ENCODE measurements at places on chromosomes 13 and 19.

- no peak for ATAC-seq
These were observed 42.7 kb upstream of the GAS6 start for GRCh38 chr13:113906571-113906970.

DNA sequence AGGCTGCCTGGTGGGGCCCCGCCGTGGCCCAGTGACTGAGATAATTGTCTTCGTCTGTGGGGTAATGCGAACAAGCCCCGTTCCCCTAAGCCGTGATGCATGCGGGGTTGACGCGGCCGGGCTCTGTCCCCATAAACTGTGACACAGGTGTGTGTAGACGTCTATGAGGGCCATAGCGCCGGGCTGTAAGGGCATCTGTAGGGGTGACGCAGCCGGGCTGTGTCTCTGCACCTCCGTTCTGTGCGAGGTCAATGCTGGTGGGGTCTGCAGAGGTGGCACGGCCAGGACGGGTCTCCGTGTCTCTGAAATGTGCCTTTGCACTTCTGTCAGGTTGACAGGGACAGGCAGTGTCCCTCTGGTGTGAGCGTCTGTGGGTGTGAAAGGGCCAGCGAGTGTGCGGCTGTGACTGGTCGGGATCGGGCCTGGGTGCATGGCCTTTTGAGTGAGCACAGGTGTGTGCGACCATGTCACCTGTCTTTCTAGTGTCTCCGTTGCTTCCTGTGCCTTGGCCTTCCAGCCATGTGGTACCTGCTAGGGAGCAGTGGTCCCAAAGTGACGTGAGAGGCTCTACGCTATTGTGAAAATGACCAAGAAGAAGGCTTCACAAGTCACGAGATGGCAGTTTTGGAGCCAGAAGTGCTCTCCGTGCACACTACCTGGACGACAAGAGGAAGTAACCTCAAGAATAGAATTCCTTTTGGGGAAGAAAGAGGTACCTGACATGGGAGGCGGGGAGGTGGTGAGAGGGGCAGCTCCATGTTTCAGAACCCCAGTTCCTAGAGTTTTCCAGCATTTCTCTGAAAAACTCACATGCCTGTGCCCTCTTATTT, 16.4 kb upstream of the ZNF331 start:
- ATAC-seq, result no peak

DNA sequence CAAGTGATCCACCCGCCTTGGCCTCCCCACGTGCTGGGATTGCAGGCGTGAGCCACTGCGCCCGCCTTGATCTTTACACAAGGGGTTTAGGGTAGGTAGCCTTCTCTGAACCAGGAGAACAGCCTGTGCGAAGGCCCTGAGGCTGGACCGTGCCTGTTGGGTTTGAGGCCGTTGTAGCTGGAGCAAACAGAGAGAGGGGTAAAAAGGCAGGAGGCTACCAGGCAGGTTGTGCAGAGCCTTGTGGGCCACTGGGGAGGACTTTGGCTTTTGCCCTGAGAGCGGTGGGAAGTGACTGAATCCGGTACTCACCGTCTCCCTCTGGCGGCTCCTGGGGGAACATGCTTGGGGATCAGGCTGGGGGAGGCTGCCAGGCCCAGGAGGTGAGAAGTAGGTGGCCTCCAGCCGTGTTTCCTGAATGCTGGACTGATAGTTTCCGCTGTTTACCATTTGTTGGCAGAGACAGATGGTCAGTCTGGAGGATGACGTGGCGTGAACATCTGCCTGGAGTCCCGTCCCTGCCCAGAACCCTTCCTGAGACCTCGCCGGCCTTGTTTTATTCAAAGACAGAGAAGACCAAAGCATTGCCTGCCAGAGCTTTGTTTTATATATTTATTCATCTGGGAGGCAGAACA, 24.6 kb downstream of the SPC24 start:
- ATAC-seq, result peak; percentile 84

- no peak for ATAC-seq
These were observed 74.2 kb upstream of the RFC3 start for GRCh38 chr13:33743438-33744368.

GRCh38 chr13:22018076-22018835, 347.4 kb downstream of the FGF9 start:
- ATAC-seq, result no peak

GRCh38 chr13:99227909-99228688, 27.4 kb downstream of the UBAC2 start:
- ATAC-seq, result no peak

DNA sequence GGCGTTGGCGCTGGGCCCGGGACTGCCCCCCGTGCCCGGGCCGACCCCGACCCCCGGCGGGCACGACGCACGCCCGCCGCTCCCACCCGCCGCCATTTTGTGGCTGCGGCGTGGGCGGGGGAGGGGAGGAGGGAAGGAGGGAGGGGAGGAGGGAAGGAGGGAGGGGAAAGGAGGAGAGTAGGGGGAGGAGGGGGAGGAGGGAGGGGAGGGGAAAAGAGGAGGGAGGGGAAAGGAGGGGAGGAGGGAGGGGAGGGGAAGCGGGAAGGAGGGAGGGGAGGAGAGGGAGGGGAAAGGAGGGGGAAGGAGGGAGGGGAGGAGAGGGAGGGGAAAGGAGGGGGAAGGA, at the start of gene BTBD2:
Gene BTBD2 (minus strand): TSS at position 107 of the 343 bp plus-strand sequence. CDS start 11 bp downstream, at position 96.
- ATAC-seq, result peak; percentile 22

DNA sequence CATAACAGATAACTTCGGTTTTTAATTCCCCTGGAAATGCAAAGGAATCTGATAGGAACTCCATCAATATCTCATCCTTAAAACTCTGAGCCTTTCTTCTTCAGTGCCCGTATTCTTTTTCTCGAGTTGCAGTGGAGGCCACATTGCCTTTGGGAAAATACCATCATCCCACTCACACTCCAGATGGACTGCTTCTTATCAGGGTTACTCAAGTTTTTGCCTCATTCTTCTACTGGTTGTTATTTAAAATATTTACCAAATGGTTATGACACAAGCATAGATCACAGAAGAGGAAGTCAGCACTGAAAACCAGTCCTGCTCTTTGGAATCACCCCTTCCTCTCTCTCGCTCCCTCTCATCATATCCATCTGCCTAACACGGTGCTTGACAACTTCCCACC, 1020.5 kb upstream of the SLC10A2 start:
- ATAC-seq, result no peak

GRCh38 chr13:86892330-86892729, 778.8 kb upstream of the SLITRK5 start:
- ATAC-seq, result no peak

DNA sequence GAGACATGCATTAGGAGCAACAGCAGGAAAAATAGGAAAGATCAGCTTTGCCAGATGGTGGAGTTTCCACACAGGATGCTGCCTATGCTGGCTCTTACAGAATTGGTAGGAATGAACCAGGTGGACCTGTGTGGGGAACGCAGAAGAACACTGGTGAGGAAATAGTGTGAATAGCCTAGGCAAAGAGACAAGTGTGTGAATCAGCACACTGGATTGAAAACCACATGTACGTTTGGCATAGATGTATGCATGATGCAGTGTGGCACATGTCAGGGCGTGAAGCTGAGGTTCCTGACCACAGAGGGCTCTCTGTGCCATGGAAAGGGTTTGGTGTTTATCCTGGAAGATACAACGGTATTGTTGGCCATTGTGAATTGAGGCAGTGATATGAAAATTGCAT, 156.5 kb upstream of the SLC10A2 start:
- ATAC-seq, result no peak

DNA sequence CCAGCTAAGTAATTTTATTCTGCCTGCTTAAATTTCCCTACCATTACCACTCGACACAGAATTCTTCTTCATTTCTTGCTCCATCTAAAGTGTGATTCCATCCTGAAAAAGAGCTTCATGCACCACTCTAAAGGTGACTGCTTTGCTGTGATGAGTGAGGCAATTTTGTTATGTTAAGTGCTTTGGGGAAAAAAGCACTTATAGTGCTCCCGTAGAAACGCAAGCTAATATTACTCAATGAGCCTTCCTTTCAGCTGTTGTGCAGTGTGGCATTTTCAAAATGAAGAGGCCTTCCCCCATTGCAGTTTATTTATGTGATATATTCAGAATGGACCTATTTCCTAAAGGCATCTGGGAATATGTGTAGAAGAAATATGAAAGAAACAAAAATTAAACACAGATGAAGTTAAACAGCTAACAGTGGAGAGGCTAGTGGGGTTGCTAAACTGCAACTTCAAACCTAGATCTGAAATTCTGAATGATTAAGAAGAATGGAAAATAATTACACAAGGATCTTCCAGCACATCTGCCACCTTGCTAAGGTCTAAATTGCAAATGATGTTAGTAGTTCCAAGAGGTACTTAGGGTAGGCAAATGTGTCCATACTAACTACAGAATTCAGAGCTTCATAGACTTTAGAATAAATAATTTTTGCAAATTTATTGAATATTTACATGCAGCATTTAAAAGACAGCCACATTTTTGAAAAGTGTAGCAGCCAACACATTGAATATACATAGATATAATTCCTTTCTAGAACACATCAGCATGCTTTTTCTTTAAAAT, 211.7 kb downstream of the DCT start:
- no peak for ATAC-seq

DNA sequence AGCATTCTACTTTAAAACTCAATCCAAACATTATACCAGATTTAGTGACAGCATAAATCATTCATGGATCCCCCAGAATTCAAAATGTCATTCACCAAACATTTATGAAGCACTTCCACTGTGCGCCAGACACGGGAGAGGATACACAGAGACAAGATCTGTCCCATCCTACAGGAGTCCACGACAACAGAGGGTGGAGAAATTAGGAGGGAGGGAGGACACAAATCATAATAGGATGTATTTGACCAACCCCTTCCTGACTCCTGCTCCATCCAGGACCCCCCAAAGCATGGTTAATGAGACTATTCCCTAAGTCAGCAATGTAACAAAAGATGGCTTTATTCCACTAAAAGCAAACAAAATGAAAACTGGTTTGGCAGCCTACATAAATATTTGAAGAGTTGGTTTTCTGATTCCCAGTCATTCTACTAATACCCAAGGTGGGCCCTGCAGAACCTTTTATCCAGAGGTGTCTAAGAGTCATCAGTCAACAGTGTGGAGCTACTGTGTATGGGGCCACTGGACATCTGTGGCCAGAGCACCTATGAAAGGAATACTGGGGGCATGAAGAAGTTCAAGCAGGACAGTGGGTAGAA, 62.8 kb upstream of the DOCK9 start:
- ATAC-seq, result no peak

GRCh38 chr19:41123716-41124294, 9.6 kb downstream of the CYP2F1 start:
- no peak for ATAC-seq

DNA sequence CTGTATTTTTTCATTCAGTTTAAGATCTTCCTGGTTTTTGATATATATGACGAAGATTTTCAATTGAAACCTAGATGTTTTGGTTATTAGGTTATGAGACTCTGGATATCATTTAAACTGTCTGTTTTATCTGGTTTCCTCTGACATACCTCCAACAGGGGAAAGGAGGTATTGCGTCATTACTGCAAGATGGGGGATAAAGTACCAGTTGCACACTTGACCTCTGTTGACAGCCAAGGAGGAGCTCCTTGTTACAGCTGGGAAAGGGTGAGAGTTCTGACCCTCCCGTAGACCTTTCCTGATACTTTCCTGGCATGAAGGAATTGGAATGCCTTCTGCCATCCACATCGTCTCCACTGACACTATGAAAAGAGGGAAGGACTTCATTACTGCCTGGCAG, 82.0 kb upstream of the SHISA2 start:
- ATAC-seq, result no peak

DNA sequence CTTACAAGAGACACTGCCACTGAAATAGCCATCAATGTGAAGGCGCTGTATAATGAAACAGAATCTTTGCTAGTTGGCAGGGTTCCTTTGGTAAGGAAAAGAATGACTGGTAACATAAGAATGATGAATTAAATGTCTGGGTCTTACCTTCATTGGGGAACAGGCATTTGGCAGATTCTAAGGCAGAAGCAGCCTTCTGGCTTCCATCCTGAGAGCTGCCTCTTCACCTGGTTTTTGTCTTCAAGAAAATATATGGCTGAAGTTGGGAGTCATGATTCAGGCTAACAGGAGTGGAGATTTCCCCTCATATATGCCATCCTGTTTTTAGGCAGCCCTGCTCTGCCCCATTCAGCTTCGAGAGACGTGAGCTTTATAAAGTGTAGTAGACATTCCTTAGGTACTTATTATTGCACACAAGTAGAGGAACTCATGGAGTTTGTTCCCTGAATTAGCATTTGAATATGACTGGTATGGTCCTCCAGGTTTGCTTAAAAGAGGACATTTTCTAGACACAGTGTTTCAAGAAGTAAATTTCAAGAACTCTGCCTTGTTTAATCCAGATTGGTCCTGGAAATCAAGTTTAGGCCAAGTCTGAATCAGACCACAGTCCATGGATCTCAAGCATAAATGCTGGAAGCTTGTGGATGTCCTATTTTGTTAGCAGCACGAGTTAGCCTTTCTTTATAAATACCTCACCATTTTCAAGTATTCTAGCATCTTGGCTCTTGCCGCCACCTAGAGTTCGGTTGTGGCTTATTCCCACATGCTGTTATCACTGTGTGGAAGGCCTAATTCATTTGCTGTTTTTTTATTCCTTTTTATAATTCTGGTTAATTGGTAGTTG, 56.2 kb upstream of the AKAP11 start:
- no peak for ATAC-seq

GRCh38 chr13:51057906-51058305, 53.2 kb downstream of the C13orf42 start:
- ATAC-seq, result no peak

DNA sequence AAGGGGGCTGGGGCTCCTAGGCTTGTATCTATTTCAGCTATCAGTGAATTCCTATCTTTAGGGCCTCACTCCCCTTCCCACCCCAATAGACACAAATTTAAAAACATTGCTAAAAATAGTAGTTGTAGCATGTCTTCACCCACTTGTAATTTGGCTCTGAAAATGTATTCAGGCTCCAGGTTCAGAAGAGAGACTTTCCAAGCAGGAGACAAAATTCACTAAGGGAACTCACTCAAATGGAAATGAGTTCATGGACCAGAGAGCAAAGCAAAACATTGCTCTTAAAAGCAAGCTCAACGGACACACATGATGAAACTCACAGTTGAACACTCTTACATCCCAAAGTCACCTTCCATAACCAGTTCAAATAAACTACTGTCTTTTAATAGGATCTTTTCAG, 36.8 kb downstream of the PHF11 start:
- no peak for ATAC-seq

DNA sequence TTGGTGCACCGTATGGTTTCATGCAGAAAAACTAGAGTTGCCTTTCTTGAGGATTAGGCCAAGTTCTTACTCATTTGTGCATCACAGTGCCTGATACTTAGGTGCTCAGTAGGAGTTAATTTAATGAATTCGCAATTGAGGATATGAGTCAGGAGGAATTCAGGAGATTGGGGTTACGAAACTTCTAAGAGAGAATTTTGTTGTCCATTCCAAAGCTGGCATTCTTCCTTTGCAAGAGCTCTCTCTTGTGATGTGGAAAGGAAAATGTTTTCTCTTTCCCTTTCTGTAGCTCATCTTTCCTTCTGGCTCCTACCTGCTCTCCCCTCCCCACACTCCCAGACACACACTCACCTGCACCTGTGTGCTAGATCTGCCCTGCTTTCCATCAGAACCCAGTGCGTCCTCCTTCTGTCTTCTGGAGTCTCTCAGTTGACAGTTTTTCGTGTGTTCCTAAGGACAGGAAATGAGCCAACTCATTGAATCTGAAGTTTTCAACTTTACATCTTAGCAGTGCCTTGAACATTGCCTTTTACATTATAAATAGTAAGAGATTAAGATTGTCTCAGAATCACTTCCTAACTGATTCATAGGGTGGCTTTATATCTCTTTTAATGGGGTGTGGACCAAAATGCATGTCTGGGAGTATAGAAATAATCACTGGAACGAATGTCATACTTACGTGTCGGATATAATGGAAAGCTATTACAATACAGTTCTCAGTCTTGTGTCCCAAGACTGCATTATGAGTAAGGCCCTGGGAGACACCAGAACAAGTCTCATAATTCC, 19.7 kb upstream of the ERCC5 start:
- no peak for ATAC-seq

- no peak for ATAC-seq
These were observed 9.8 kb downstream of the DAZAP1 start for GRCh38 chr19:1417145-1417544.
